Osteoblast (primary cell): ENCODE measurements at places on chromosomes 12 and 14. TPM values are rescaled to one million over a fixed set of nuclear protein-coding genes. Genes with fewer than 3 reads are reported as not detected.

Gene MYBPC1
- not detected in 2 replicates for total RNA-seq

Gene MPHOSPH9
- 42.7 and 43.6 TPM in 2 replicates for total RNA-seq

Gene MYG1
- total RNA-seq, result 32.9 and 34.2 TPM in 2 replicates

Gene ANO4
- not detected in 2 replicates for total RNA-seq

DNA sequence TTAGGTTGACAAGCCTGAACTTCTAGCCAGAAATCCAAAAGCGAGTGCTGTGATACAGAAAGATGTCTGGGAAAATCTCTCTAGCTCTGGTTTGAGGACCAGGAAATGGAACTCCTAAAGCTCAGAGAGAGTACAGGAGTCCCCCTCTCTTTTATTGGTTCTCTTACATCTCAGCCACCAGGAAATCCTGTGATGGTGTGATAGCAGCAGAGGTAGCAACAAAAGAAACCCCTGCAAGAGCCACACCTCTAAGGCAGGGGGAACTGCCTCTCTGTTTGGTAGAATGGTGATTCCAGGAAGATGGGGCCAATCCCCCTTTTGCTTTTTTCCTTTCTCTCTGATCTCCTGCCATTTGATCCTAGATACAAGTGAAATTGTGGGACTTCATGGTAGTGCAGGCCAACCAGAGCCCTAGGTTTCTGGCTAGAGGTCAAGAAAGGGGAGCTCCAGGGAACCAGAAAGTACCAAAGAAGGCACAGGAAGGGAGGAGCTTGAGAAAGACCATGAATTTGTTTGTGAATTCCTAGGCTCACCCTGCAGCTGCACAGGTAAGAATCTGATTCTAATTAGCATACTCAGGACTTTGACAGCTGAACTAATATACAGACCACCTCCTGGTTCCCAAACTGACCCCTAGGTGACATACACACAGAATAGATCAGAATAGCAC, 88.5 kb downstream of the PAPLN start:
- DNase-seq, result no peak
- no peak overlapping the region for H3K4me3 ChIP-seq
- peaks cover 3% of the 10 kb centered on the region for H3K36me3 ChIP-seq
- no peaks in the 10 kb centered on the region for H3K27me3 ChIP-seq

- H3K4me3 ChIP-seq, result no peak overlapping the region
- no peaks in the 10 kb centered on the region for H3K36me3 ChIP-seq
- no peak overlapping the region for H3K27ac ChIP-seq
- no peaks in the 10 kb centered on the region for H3K27me3 ChIP-seq
- DNase-seq, result no peak
- no peaks in the 10 kb centered on the region for H3K4me1 ChIP-seq
These were observed 47.3 kb upstream of the PAWR start for GRCh38 chr12:79737875-79738718.

DNA sequence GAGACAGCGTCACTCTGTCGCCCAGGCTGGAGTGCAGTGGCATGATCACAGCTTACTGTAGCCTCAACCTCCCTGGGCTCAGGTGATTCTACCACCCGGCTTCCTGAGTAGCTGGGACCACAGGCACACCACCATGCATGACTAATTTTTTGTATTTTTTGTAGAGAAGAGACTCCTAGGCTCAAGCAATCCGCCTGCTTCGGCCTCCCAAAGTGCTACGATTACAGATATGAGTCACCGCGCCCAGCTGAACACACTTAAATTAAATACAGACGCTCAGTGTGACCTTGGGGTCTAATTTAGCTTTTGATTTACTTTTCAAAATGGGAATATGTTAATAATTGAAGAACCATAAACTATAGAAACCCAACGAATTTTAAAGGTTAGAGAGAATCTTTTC, 77.2 kb downstream of the C2CD5 start:
- no peaks in the 10 kb centered on the region for H3K4me1 ChIP-seq
- H3K27ac ChIP-seq, result no peak overlapping the region
- H3K36me3 ChIP-seq, result no peaks in the 10 kb centered on the region
- DNase-seq, result no peak
- H3K4me3 ChIP-seq, result no peak overlapping the region
- H3K27me3 ChIP-seq, result no peaks in the 10 kb centered on the region

DNA sequence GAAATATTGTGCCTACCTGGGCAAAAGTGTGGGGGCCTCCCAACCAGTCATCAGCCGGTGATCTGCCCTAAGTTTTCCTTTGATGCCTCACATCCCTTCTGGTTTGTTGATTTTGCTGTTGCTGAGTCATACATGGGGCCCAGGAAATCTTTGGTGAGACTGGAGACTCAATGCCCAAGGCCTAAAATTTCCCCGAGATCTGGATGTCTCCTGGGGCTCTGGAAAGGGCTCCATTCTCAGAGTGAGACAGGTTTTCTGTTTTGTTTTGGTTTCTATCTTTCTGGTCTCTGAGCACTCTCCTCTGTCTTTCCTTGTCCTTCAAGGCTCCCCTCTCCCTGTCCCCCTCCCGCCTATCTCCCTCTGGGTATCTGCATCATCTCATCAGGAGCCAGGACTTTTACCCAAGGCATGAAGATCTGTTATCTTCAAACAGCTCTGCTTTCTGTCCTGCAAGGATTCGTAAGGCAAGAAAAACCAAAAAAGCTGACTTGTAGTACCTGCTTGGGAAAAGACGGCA, 152.8 kb upstream of the MAX start:
- no peaks in the 10 kb centered on the region for H3K36me3 ChIP-seq
- H3K4me1 ChIP-seq, result peaks cover 27% of the 10 kb centered on the region
- peak overlapping the region; percentile 69 for H3K27ac ChIP-seq
- H3K4me3 ChIP-seq, result no peak overlapping the region

DNA sequence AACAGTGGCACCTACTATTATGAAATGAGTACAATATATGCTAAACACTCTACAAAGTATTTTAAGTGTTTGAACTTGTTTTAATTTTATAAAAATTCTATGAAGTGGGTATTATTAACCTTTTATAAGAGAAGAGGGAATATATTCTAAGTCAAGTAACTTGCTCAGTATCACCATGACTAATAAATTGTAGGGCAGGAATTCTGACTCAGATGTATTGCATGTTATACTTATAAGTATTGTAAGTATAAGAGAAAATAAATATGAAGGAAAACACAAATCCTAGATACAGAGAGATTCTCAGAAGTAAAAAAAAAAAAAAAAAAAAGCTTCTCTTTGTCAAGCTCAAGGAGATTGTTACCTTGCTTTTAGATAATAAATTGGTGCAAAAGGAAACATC, 893.2 kb downstream of the SLC16A7 start:
- no peaks in the 10 kb centered on the region for H3K4me1 ChIP-seq
- H3K4me3 ChIP-seq, result no peak overlapping the region
- no peaks in the 10 kb centered on the region for H3K36me3 ChIP-seq
- H3K27me3 ChIP-seq, result no peaks in the 10 kb centered on the region
